NCI-H2081 (cell line): ENCODE measurements at places on chromosomes 16 and 17.

DNA sequence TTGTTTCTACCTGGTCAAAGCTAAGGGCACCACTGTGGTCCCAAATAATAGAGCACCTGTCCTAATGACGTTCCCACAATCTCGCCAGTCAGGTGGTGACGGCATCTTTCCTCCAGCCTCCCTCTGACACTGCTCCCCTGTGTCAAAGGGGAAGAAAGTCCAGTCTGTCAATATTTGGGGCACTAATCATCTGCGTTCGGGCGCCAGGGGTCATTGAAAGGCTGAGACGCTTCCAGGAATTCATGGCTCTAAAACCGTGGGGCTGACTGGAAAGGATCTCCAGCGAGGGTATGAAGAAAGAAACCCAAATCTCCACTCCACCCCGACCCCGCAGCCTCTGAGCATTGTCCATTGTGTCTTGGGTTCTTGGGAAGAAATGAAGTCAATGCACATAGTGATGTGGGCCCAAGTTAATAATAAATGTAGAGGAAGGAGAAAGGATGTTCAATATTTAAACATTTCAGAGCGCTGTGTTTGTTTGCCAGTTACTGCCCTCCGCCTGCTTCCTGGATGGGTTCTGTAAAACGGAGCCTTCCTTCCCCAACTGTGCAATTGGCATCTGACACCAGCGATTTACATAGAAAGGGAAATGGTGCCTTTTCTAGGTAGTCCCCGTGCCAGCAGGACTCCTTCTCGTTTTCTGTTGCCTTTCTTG lies 103.2 kb downstream of the SOCS1 start:
- peak; percentile 46 for DNase-seq

DNA sequence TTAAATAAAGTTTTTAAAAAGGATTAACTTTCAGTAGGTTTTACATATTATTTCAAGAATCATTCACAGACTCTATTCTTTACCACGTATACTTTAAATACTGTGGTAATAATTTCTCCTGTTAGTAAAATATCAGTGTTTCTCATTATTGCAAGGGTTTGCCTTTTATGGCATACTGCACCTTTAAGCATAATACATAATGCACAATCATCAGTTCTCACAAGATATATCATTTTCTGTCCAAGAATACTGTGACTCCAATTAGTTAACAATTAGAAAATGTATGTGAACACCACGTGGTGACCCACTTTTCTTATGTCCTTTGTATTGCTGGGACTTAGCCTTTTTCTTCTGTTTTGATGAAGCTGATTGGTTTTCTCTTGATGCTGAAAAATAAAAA lies 25.7 kb downstream of the NME2 start:
- DNase-seq, result no peak

DNA sequence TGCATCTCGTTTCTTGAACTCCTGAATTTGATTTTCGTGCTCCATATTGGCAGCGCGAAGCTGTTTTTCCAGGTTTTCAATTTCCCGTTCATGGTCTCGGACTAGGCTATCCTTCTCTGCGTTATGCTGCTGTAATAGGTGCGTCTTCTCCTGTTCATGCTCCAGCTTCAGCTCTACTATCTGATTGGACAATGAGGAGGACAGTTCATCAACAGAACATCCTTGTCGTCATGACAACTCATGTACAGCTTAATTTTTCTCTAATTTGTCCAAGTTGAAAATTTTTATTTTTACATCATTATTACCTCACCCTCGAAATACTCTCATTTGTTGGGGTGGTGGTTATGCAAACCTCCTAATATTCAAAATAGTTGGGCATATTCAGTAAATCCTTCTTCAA lies 289.8 kb downstream of the CEP112 start:
- DNase-seq, result peak; percentile 91

GRCh38 chr16:73506568-73507056 lies 458.7 kb upstream of the ZFHX3 start:
- DNase-seq, result peak; percentile 28

GRCh38 chr16:2090777-2091546 lies 43.2 kb downstream of the TSC2 start:
- peak; percentile 60 for DNase-seq

DNA sequence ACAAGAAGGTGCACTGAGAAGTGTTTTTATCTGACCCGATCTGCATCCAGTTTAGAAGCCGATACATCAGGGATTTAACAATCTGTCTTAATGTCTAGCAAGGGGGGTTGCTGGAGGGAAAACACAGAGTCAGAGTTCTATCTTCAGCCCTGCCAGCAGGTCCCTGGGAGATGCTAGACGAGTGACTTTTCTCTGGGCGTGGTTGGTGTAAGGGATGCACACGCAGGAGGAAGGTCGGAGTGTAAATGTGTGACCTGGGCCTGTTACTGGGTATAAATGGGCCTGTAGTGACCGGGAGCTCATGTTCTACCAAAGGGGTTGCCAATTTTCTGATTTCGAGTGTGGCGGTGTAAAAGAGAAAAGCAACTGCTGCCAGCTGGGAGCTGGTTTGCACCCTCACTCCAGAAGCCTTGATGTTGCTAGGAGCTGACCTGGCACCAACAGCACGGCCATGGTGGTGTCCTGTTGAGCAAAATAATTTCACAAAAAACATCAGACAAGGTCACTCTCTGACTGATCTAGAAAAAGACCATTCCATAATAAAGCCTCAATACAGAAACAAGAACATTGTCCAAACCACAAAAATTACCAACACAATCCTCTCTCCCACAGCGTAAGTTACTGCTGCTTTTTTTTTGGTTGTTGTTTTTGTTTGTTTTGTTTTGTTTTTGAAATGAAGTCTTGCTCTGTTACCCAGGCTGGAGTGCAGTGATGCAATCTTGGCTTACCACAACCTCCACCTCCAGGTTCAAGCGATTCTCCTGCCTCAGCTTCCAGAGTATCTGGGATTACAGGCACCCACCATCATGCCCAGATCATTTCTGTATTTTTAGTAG lies 1.3 kb upstream of the KCTD13 start:
- DNase-seq, result no peak

- DNase-seq, result no peak
Measured at GRCh38 chr16:78574571-78574970, 475.1 kb downstream of the WWOX start.

DNA sequence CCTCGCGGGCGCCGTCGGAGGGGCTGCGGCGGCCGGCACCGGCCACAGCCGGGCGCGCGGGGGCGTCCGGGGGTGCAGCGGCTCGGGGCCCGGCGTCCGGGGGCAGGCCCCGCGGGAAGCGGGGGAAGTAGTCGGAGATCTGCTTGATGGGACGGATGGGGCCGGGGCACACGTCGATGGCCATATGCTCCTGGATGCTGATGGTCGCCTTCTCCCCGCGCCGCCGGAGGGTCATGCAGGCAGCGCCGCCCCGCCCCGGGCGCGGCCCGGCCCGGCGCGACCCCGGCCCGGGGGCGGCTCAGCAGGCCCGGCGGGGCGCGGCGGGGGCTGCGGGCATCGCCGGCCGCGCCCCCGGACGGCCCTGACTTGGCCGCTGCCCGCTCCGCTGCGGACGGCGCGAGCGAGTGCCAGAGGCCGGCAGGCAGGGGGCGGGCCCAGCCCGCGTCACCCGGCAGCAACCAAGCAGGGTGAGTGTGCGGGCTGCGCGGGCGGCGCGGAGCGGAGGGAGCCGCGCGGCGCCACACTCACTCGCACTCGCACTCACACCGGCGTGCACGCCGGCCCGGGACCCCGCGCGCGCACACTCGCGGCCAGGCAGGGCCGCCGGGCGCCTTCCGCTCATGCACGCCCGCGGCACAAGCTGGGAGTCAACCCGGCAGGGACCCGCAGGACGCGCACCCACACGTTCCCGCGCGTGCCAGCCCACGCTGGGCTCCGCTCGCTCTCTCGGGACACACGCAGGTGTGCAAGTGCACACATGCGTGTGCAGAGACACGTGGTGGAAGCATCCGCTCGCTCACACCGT lies at the start of gene DOC2B:
TSS of gene DOC2B (minus strand) at position 406 of the 805 bp plus-strand sequence. CDS start at position 235, 171 bp downstream.
- no peak for DNase-seq

- no peak for DNase-seq
Measured at GRCh38 chr17:74750327-74751069, 2.1 kb downstream of the NHERF1 start.

DNA sequence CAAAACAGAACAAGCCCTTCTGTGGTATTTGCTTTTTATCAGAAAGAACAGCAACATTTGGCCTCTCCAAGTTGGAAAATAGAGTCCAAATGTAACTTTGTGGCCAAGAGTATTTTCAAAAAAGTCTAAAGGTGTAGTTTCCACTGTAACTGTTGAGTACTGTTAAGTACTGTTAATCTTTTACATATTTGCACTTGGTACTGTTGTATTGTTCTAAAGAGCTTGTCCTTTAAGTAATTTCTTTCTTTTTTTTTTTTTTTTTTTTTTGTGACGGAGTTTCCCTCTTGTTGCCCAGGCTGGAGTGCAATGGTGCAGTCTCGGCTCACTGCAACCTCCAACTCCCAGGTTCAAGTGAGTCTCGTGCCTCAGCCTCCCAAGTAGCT lies 21.5 kb downstream of the LDAF1 start:
- no peak for DNase-seq

DNA sequence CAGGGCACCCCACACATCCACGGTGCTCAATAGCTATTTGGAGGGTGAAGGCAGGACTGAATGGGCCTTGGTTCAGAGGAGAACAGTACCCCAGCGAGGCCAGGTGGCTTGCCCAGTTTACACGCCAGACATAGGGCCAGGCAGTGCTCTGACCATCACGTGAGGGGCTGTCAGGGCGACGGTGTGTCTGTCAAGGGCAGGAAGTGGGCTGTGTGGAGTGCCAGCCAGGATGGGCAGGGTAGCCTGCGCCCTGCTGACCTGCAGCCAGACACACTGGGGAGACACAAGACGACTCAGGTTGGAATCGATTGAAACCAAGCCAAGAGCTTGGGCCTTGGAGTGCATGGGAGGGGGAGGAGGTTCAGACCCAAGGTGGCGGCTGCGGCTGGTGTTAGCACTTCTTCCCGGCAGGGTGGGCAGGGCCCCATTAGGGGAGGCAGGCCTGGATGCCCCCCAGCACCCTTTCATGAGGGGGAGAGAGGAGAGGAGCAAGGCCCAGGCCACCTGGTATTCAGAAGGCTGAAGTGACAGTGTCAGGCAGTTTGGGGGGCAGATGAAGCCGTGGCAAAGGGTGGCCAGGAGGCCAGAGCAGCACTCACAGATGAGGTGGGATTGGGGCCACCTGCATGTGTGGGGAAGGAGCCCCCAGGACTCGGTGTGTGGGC lies 68.2 kb downstream of the SREBF1 start:
- DNase-seq, result no peak

GRCh38 chr16:27431773-27432532 lies 30.0 kb downstream of the IL21R start:
- no peak for DNase-seq

- no peak for DNase-seq
Measured at GRCh38 chr16:76816475-76816874, 374.5 kb upstream of the MON1B start.

DNA sequence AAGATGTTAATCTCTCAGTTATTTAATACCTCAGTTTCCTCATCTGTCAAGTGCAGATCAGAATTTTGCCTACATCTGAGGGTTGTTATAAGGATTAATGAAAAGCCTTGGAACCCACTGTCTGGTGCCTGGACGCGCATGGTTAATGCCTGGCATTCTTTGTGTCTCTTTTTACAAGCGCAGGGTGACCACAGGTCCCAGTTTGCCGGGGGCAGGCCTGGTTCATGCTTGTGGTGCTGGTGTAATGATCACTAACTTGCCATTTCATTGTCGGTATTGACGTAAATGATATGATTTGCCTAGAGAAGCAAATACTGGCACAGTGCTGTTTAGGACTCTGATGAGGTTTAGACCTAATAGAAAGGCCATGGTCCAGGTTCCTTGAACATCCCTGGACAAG lies 23.1 kb downstream of the MRC2 start:
- no peak for DNase-seq

GRCh38 chr17:8188263-8188839 lies 1.6 kb downstream of the BORCS6 start:
- DNase-seq, result no peak

- peak; percentile 77 for DNase-seq
Measured at GRCh38 chr17:29591146-29591736, 1.7 kb upstream of the ANKRD13B start.

- DNase-seq, result no peak
Measured at GRCh38 chr16:15899538-15900100, 11.2 kb upstream of the CEP20 start.

GRCh38 chr17:70520956-70521355 lies 351.6 kb downstream of the KCNJ2 start:
- no peak for DNase-seq

DNA sequence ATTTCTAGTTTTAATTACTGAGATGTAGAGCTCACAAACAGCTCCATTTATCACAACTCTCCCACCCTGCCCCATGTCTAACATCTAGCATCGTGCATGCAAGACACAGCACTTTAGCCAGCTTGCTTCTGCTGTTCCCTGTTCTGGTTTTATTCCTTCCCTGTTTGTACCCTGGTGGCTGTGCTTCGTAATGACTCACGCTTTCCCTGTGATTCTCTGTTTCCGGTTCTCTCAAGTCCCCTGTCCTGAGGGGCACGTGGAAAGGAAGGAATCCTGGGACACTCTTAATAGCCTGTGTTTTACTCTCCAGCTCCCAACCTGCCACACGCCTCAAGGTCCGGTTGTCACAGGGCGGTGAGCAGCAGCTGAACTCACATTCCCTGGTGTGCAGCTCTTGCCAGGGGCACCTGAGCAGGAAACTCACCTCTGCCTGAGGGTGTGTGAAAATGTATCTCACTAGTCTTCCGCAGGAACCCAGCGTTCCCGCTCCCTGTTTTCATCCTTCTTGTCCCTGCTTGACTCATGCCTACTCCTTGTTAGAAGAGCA lies 10.6 kb downstream of the SHISA6 start:
- DNase-seq, result no peak

- no peak for DNase-seq
Measured at GRCh38 chr16:67349172-67349571, 22.6 kb downstream of the LRRC36 start.

DNA sequence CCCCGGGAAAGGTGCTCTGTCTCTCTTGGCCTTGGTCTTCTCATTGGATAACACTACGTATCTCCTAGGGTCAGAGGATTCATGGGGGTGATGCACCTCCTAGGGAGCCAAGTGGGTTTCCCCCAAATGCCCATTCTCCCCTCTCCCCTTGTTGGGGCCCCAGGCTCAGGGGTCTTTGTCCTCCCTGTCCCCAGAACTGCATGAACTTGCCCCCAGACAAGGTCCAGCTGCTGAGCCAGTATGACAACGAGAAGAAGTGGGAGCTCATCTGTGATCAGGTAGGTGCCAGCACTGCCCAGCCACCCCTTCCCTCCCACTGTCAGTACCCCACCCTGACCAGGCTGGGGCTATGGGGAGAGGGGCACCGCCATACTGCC lies 8.7 kb downstream of the FMNL1 start:
- DNase-seq, result no peak

- DNase-seq, result no peak
Measured at GRCh38 chr16:57012353-57012752, 23.0 kb downstream of the NLRC5 start.

- no peak for DNase-seq
Measured at GRCh38 chr16:30185683-30186421, 2.5 kb downstream of the CORO1A start.

- DNase-seq, result no peak
Measured at GRCh38 chr17:7336240-7337175, at the start of gene ACAP1. Gene ACAP1, plus strand, starts transcription at chr17:7336529. Its CDS starts 206 bp downstream, at chr17:7336735.

DNA sequence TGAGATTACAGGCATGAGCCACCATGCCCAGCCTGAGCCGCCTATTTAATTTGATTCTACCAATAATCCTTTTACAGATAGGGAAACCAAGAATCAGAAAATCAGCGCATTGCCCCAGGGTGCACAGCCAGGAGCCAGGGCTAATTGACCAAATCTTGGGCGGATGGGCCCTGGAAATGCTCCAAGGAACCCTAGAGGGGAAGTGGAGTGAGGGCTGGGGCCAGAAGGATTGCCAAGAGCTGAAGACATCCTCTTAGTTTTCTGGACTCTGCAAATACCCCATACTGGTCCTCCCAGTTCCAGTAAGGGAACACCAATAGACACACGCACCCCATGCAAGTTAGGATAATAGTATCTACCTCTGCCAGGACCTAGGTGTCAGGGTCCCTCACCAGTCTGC lies 3.8 kb downstream of the FHOD1 start:
- no peak for DNase-seq
